ENCODE measurements at places on chromosomes 16 and 17.

GRCh38 chr17:68640242-68640989 is 39.2 kb upstream of the FAM20A start:
- DNase-seq = no peak

DNA sequence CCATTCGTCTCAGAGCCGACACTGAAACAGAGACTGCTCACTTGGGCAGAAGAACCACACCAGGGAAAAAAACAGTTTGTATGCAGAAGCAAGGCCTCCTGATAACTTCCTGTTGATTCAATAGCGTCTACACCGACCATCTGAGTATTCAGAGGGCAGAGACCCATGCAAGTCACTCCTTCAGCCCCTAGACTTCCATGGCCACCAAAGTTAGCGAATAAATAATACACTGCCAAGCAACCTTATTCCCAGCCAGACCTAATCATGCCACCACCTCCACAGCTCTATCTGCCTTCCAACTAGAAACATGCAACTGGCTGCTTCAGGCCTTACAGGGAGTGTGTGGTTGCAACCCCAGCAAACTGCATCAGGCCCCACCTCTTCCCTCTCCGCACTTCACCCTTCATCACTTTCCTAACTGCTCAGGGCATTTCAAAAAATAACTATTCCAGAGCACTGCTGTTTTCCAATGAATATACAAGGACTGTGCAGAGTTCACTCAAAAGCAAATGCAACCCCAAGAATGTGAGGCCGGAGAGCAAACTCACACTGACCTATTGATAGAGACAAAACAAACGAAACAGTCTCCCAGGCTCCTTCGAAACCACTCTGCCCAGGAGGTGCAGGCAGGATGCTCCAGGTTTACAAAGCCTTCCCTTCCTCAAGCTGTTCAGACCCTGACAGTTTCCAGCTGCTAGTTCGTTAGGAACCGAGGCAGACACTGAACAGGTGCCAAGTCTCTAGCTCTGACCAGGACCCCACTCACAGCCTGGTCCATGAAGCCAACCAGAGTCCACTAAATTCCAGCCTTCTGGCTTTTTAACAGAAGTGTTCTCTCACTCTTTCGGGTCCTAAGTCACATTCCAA is 3.6 kb downstream of the USP7 start:
- DNase-seq = no peak

- no peak for DNase-seq
Measured at GRCh38 chr17:79985943-79986391, 49.7 kb downstream of the TBC1D16 start.

- no peak for DNase-seq
Measured at GRCh38 chr17:8163978-8164814, 1.4 kb upstream of the VAMP2 start.
